ENCODE measurements at places on chromosomes 7 and 10.

DNA sequence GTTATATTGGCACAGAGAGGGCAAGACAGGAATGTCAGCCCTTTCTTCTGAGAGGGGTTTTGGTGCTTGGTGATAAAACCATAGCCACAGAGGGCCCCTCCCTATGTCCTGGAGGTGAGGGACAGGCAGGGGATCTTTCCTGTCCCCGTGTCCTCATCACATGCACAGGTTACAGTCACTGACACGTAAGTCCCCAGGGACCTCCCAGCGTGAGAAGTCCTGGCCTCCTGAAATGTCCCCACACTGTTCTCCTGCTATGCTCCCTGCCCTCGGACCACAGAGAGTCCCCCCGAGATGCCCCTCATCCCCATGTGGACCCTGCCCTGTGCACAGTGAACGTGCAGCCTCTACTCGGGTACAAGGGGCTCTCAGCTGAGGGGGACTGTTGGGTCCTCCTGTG, 260.4 kb downstream of the ZMYND11 start:
- no peak for DNase-seq

GRCh38 chr7:72266771-72267170, 145.4 kb downstream of the CALN1 start:
- no peak for DNase-seq

DNA sequence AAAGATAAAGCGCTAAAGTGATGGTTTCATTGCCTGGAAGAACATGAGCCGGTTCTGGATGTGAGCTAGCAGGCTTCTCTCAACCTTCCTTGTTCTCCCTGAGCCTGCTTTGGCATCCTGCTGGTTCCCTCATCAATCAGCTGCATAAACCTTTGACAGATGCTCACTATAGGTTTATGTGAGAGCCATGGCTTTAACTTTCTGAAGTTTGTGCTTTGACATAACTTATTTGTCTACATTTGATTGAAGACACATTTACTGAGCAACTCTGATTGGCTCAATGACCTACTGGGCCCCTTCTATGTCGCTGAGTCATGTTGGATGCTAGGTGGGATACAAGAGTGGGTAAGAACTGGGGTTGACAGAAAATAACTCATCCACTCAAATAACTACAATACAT, 192.0 kb downstream of the ADAM12 start:
- DNase-seq: no peak

DNA sequence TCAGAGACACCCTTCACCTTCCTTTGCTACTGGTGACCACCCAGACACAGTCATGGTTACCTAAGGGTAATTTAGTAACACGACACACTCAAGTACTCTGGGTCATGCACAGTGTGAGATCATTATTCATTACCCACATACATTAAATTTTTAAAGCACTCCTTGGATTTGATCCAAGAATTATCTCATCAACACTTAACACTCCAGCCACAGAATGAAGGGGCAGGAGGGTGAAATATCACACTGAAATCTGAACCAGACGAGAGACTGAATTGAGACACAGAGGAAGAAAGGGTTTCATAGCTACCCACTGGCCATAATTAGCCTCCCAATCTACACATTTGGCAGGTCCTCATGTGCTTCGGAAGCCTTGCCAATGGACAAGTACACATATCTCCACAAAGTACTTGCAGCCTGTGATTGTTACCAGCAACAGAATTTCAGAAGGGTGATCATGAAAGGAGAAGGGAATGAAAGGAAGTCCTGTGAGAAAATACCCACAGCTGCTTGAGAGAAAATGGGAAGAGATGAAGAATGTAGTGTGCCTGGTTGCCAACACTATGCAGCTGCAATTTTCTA, 189.3 kb downstream of the POLR1F start:
- DNase-seq: no peak

GRCh38 chr7:12178317-12178716, 32.8 kb upstream of the TMEM106B start:
- DNase-seq: no peak

DNA sequence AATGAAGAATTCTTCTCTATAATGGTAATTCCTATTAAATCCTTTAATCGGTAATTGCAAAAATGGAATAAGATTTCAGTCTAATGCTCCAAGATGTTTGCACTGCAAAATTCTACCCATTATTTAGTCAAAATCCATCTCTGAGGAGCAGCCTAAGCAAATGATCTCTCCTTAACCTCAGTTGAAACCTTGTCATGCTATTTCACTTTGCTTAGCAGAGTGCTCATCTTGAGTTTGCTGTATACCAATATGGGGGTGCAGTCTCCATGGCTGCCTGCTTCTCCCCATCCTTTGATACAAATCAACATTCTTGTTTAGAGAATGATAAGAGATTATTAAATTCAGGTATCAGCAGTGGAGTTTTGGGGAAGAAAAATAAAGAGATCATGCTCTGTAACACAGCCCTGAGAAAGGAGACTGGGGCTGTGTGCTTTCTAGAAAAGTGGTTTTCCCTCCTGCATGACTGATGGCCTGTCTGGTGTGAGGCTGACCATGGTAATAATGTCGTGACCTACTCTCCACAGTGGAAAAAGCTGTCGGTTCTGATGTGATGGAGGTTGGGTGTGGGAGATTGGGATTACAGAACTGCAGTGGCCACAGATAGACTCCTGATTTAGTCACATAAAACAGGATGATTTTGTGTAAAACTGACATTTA, 982.1 kb downstream of the NRG3 start:
- no peak for DNase-seq

- DNase-seq: no peak
Observed at GRCh38 chr7:7569081-7569527, 2.4 kb downstream of the MIOS start.

DNA sequence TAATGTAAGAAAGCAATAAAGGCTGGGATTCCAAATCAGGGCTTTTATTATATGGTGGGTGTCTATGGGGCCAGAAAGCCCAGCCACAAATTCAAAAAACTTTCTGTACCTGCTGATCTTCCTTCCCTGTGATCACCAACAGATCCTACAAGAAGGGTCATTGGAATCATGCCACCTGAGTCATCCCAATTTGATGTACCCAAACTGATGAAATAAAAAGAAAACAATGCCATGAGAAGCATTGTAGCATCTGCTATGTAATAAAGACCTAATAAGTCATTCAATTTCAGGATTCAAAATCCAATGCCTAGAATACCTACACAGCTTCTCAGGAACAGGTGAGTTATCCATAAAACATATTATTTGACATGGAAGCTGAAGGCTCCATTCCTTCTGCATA, 228.8 kb downstream of the DKK1 start:
- DNase-seq: no peak

DNA sequence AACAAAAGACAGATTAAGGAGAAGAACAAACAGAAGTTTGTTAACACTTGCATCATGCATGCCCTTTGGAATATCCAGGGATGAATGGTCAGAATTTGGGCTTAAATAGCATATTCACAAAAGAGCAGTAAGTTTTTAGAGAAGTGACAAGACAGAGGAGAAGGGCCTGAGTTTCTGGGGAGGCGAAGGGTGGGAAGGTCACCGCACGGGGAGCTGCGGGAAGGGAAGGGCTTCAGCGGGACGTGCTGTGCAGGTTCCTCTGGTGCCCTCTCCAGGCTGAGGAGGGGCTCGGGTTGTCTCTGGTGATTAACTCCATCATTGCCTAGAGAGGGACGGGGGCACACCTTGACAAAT, 10.4 kb upstream of the ZNF22 start:
- no peak for DNase-seq

DNA sequence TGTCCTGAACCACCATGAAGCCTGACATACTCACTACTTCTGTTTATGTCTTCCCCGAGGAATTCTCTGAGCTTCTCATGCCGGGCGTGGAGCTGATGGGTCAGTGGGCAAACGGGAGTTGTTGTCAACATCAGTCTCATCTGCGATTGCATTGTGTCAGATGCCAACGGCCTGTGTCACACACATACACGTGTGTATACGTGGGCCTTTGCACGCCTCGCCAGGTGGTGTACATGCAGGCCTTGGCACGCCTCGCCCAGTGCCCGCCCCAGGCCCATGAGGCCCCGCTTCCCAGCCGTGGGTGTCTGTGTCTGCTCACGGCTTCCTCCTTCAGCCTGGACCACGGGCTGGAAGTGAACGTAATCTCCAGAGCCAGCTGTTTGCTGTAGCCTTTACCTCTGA, 7.5 kb upstream of the CSGALNACT2 start:
- no peak for DNase-seq

GRCh38 chr7:150978126-150978789, at the start of gene KCNH2:
Gene KCNH2 (minus strand): TSS chr7:150978321. CDS start chr7:150977913, 408 bp downstream.
- DNase-seq: peak; percentile 90

GRCh38 chr10:51773681-51774080, 74.3 kb upstream of the CSTF2T start:
- DNase-seq: no peak

DNA sequence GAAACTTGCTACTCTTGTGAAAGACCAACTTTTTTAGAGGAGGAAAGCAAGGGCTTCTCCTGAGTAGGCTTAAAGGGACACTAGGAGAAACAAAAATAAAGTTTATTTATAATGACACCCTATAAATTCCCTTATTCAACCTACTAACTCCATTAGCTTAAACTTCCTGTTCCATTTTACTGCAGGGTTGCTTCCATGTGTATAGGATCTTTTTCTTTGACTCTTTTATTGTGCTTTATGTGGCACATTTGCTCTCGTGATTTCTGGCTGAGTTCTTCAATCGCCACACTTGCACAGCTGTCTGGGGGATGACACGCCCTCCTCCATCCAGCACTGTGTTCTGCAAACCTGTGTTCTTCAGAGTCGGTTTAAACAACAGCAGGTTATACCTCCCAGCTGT, 225.7 kb upstream of the NPVF start:
- DNase-seq: no peak

DNA sequence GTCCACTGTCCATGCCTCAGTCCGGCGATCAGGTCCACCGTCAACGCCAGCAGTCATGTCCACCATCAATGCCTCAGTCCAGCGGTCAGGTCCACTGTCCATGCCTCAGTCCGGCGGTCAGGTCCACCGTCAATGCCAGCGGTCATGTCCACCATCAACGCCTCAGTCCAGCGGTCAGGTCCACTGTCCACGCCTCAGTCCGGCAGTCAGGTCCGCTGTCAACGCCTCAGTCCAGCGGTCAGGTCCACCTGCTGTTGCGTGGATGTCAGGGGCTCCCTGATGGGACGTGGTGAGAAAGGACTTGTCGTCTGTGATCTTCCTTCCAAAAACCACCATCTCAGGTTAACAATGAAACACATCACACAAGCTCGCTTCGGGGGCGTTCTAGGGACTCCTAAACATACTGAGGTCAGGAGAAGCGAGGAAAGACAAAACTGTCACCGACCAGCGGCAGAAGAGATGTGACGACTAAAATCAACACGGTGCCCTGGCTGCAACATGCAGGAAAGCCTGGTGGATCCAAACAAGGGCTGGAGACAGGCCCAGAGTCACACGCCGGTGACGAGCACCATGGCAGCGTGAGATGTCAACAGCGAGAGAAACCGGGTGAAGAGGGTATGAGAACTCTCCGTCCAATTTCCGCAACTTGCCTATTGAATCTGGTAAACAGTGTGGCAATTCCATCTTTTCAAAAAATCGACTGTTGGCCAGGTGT, 264.2 kb downstream of the MAD1L1 start:
- no peak for DNase-seq

- no peak for DNase-seq
Observed at GRCh38 chr10:22597138-22597537, 117.2 kb downstream of the PIP4K2A start.

DNA sequence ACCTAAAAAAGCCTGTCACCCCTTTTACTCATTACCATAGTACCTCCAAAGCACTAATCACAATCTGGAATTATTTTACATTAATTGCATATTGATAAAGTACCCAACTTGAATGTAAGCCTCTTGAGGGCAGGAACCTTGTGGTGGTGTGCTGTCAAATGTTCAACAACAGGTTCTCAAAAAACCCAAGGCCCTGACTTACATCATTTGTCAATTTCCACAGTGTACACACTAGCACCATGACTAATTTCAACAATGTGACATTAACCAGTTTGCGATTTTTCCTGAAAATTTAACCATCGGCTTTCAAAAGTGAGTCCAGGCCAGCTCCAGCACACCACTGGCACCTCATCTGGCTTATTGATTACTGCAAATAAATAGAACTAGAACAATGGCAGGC, 87.5 kb downstream of the SVOPL start:
- no peak for DNase-seq

- DNase-seq: no peak
Observed at GRCh38 chr7:34064519-34065158, 159.3 kb downstream of the BMPER start.

GRCh38 chr7:47035522-47035921, 546.4 kb downstream of the TNS3 start:
- DNase-seq: no peak

DNA sequence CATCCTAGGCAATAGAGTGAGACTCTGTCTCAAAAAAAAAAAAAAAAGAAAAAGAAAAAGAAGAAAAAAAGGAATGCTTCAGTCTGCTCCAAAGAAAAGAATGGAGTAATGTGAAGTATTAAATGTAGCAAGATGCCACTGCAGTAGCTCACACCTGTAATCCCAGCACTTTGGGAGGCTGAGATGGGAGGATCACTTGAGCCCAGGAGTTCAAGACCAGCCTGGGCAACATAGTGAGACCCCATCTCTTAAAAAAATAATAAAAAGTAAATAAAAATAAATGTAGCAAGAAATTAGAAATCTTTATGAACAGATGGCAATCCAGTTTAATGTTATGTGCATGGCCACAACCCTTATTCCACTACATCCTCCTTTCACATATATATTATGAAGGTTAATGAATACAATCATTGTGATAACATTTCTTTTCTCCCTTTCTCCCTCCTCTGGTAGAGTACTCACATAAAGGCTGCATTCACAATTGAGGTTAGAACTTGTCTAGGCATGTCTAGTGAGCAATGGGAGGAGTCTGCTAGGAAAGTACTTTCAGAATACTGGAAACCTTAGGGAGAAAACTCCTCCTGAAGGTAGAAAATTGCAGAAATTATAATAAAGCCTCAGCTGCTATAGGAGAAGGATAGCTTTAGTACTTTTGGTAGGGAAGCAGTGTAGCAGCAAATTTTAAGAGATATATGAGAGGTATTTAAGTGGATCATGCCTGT, 20.4 kb downstream of the KLLN start:
- DNase-seq: no peak

DNA sequence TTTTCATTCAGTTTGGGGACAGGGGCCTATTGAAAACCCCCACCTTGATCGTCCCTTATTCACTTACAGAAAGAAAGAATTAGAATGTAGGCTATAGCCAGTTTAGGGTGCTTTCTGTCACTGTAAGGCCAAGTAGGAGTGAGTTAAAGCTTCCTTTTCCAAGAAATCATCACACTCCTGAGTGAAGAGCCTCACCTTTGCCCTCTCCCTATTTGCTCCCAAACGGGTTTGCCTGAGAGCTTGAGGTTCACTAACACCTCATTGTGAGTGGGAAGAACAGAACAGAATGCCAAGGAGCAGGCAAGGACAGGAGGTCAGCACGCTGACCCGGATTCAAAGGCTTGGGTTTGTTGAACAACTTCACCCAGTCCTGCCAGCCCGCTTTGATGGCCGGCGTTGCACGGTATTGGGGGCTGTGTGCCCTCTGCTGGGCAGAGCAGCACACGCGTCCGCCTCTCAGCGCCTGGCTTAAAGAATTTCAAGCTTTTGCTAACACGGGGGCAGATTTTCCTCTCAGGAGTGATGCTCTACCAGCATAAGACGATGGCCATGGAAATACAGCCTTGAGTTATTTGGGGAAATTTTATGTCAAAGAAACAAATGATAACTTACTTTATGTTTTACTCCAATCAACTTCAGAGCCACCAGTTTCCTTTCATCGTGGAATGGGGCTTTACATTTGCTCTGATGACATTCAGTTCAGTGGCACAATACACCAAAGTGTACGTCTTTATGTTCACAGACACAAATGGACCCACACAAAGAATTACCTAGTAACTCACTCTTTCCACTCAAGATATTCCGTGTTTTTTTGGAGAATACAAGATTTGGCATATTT, 470.0 kb downstream of the SUGCT start:
- DNase-seq: peak; percentile 3

GRCh38 chr10:112842832-112843360, 107.2 kb upstream of the TCF7L2 start:
- DNase-seq: no peak
